ENCODE measurements at places on chromosomes 6 and 20.

GRCh38 chr6:48826901-48827701, 636.0 kb downstream of the MMUT start:
- DNase-seq = no peak

GRCh38 chr6:39794231-39794630, 2.1 kb downstream of the DAAM2 start:
- no peak for DNase-seq

GRCh38 chr6:101830501-101831031, 437.1 kb downstream of the GRIK2 start:
- no peak for DNase-seq

GRCh38 chr6:6724539-6725467, 136.3 kb downstream of the LY86 start:
- DNase-seq = peak; percentile 48

DNA sequence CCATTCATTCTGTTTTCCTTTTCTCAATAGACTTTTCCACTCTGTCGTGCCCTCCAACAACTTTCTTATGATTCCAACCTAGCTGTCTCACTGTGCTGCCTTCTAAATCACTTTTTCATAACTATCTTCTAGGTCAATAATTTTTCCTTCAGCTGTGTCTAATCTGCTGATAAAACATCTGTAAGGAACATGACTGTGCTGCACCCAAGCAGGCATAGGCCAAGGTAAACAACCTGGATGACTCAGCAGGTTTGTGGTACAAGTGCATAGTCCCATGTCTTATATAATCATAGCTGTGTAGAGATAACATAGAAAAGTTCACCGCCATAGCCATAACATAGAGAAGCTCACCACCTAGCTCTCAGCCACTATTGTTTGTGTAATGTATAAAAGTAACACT, 332.3 kb downstream of the PLCB1 start:
- DNase-seq = no peak

- no peak for DNase-seq
These were observed 73.5 kb downstream of the TRAM2 start for GRCh38 chr6:52503323-52503747.

DNA sequence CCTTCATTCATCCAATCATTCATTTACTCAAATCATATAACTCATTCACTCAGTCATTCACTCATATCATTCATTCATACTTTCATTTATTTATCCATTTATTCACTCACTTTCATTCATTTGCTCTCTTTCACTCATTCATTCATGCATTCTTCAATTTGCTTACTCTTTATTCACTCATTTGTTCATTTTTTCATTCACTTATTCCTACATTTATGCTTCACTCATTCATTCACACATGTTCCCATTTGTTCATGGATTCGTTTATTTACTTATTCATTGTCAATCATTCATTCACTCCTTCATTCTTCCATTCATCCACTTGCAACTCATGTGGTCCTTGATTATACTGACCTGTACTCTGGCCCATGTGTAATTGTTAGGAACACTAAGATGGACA, 39.4 kb downstream of the SNRPB start:
- no peak for DNase-seq

GRCh38 chr6:158389193-158389919, 77.1 kb downstream of the TULP4 start:
- no peak for DNase-seq

GRCh38 chr6:127971945-127972391, 71.1 kb upstream of the THEMIS start:
- DNase-seq = no peak

DNA sequence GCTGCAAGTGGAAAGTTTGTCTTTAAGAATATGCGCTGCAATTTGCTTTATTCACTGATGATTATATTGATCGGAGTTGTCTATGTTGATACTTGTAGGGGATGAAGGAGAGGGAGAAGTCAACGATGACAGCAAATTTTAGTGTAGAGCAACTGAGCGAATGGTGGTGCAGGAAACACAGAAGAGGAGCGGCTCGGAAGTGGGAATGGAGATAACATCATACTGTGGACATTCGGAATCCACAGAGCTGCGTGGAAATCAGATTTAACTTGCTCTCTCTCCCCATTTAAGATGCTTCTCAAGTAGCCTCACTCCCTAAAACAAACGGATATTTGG, 722 bp upstream of the TMEM14B start:
- DNase-seq = no peak

GRCh38 chr20:52031563-52032303, 159.8 kb downstream of the ZFP64 start:
- peak; percentile 18 for DNase-seq

DNA sequence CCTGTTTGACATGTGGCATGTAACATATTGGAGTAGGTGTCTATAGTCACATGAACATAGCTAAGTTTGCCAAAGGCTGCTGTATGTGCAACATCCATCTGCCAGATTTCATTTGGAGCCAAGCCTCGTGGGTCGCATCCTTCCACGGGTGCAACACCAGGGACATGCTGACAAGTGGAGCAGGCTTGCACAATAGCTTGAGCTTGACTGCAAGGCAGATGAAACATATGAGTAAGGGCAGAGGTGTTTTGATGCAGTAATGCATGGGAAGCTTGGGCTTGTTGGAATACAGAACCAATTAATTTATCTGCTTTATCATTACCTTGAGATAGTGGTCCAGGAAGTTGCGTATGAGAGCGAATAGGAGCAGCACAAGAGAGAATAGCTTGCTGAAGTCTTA, 74.1 kb upstream of the BTN3A2 start:
- DNase-seq = no peak

GRCh38 chr6:119493980-119494379, 144.4 kb upstream of the MAN1A1 start:
- DNase-seq = no peak

DNA sequence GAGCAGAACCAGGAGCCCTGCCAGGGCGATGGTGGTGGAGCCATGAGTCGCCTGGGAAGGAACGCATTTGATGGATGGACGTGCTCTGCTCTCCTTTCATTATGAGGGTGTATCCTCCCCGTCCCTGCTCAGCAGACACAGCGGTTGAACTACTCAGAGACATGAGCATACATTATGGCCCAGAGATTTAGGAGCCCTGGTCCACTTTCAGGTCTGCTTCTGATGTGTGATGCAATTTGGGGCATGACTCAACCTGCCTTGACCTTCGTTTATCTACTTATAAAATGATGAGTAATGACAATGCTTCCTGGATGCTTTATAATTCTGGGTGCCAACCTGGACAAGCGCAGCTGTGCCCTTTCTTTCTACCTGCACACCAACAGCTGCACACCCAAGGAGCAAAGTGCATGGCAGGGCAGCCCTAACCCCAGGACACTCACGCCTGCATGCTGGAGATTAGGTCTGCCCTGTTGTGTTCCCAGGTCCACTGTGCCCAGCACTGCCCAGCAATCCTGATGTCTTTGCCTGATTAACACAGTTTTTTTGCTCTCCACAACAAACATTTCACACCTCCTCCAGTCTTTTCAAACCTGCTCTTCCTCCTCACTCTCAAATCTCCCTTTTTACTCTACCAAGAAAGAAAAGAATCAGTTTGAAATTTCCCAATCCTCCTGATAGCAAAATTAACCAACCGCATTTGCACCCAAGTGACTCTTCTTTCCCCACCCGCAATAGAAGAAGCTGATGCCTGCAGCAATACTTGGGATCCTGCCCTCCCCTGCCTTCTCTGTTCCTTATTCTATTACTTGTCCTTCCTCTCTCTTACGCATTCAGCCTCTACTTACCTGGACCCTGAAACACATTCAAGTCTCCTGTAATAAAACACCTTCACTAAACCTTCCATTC, 81.2 kb downstream of the EZR start:
- no peak for DNase-seq

DNA sequence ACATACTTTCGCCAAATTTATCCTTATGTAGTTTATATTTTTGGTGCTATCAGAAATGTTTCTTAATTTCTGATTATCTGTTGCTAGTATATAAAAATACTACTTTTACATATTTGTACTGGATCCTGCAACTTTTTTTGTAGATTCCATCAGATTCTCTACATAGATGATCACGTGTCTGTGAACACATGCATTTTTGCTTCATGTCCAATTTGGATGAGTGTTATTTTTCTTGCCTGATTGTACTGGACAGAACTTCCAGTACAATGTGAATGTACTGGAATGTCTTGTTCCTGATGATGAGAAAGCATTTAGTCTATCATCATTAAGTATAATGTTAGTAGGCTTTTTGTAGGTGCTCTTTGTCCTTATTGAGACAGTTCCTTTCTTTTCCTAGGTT, 25.0 kb upstream of the SSR1 start:
- no peak for DNase-seq

- DNase-seq = no peak
These were observed 114.9 kb downstream of the MAP3K5 start for GRCh38 chr6:136677344-136677743.

DNA sequence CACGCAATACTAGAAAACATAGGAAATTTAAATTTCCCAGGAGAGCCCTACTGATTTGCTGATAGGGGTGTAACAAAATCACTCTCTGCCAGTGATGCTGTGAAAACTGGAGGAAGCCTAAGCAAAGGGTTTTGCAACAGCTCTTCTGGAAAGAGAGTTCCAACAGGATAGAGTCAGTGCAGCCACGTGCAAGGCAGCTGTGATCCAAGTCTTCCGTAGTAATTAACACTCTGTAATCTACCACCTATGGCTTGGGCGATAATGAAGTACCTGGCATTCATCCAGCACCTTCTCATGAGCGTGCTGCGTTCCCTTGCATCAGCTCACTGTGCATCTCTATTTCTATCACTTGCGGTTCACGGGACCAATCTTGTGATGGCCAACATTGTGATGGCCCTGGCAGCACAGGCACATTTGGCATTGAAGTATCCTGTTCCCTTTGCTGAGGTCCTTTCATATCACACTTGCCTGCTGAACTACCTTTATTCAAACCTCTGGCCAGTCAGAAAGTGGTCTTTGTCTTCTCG, 48.2 kb downstream of the IRF4 start:
- no peak for DNase-seq

DNA sequence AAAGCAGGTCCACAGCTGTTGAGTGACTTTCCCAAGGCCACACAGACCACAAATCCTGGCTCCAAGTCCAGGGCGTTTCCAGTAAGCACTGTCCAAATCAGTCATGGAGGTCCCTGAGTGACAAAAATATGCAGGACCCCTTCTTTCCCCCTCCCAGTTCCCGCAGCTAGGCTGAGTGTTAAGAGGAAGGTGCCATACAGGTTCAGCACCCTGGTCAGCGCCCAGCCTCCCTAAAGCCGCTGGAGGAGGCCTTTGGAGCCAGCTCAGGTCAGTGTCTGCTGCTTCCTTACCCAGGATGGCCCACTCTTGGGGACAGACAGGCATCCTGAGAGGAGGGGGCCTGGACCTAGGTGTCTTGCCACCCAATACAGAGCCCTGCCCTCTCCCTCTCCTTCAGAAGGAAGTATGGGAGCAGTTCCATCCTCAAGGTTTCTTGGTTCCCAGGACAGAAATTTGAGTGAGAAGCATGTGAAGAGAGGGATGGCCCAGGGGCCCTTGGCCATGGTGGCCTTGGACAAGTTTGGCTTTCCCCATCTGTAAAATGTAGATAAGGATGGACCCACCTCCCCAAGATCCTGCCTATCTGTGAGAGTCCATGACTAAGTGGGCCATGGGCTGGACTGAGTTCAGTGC, 13.2 kb downstream of the TMEM74B start:
- DNase-seq = peak; percentile 14

DNA sequence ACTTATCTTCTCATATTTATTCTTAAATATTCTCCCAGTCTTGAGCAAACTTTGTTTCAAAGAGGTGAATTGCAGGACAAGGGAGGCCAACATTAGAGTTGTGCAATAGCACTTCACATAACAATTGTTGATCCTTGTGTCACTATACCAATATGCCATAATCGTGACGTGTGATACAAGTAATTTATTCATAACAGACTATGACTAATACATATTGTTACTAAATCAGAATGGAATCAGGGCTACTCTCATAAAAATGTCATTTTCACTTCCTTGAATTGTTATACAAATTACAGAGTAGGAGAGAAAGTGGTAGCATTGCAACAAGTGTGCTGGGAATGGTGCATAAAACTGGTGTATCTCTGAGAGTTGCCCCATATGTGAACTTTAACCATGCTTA, 37.2 kb upstream of the PLCB1 start:
- no peak for DNase-seq

DNA sequence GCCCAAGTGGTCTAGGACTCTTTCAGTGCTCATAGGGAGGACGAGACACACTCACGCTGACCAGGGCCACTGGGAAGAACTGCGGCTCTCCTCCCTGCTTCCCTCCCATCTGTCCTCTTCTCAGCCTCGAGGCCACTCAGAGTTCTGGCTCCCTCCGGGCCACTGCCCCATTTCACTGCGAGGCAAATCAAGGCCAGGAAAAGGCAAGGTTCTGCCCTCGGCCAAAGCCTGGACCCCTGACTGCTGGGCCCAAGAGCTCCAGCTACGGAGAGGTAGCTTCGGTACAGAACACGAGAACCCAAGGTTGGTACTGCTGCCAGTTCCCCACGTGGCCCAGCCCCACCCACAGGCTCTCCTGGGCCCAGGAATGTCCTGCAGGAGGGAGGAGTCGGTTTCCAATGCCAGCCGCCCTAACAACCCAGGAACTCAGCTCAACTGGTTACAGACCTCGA, 14.7 kb downstream of the PI16 start:
- DNase-seq = no peak

DNA sequence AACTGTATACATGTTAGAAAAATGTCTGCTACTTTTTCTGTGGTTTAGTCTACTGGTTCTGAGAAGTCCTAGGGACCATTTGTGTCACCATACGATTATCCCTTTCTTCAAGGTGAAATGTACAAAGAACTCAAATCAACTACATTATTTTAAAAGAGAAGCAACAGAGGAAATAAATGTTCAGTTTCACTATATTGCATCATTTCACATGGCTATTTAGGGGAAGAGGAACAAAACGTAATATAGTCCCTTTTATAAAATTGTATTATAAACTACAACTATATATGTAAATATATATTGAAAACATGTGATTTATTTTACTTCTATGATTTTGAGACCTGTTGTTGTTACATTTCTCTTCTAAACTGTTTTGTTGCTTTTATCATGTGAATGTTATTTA, 1308.0 kb downstream of the EPHA7 start:
- no peak for DNase-seq

- peak; percentile 44 for DNase-seq
These were observed 31.8 kb upstream of the RSPO4 start for GRCh38 chr20:1033751-1034414.

DNA sequence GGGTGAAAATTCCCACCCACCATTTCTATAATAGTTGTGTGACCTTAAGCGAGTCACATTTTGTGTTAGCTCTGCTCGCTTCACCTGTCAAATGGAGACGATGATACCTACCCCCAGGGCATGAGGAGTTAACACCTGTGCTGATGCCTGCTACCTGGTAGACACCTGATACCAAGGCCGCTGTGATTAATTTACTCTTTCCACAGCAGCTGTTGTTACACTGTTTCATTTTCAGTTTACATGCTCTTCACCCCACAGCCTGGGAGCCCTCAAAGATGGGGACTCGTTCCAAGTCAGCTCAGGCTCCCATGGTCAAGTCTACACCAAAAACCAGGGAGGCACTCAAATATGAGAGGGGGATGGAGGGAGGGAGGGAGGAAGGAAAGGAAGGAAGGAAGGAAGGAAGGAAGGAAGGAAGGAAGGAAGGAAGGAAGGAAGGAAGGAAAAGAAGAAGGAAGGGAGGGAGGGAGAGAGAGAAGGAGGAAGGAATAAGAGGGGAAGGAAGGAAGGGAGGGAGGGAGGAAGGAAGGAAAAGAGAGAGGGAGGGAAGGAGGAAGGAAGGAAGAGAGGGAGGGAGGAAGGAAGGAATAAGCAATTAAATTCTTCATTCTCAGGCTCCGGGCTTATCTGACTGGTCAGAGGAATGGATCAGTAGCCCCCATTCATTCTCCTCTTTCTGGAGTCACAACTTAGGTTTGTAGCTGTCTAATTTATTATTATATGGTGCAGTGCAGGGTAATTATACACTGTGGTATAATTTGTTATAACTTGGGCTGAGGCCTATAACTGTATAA, 40.9 kb downstream of the PDYN start:
- DNase-seq = no peak

Measured in activated naive CD8-positive, alpha-beta T cell treated with anti-CD3 and anti-CD28 coated beads, Interleukin-2, amount 50 U/mL, for 24 hours (primary cell).